ENCODE measurements at places on chromosomes 7 and 10.

- no peak for DNase-seq
Measured at GRCh38 chr10:71714592-71714991, 5.0 kb downstream of the C10orf105 start.

DNA sequence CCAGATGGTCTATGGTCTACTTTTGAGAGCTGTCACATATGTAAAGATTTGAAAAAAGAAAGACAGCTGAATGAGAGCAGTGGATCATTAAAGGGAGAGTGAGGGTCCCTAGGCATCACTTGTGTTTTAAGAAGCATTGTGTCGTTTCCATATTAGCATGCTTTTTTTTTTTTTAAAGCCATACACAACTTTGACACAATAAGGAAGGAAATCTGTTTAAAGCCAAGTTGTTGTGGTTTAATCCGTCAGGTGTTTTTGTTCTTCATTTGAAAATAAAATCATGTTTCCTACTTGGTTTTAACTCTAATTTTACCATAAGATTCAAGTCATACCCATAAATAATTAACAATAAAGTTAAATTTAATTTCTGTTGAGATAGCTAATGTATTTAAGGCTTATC, 53.5 kb downstream of the MDFIC start:
- no peak for DNase-seq

DNA sequence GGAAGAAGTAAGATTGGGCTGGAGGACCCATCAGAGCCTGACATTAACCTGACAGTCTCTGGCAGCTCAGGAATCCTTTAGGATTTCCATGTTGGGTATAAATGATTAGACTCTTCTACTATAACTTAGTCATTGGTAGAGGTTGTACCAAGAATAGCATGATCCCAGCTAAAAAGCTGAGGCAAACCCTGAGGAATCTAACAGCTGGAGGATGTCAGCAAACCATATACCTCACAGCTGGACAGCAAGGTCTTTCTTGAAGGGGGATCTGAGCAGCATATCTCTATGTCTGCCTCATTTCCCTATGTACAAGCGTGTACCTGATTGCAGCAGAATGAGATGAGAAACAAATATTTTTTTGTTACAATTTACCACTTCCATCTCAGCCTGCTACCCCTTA, 103.2 kb downstream of the NPSR1 start:
- no peak for DNase-seq

DNA sequence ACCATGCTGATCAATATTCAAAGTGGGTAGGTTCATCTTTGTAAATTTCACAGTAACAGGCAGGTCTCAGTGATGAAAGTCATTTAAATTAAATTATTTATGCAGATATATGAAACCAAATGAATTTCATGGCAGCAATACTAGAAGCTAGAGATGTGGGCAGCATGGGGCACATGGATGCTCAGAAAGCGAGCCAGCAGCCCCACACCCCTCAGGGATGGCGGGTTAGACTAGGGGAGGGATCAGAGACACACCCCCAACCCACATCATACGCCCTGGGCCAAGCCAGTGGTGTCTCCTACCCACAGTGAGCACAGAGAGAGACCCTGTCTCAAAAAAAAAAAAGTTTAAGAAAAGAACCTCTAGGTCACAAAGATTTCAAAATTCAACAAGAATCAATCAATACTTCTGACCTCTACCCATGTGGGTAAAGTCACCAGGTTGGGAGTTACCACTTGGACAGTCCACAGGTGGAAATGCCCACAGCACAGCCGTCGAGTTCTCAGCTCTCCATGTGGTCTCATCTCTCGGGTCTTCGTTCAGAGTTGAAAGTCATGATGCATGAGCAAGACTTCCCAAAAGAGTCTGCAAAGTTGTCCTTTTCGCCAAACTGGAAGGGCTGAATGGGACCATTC, 79.3 kb upstream of the PPP2R2D start:
- DNase-seq, result no peak

DNA sequence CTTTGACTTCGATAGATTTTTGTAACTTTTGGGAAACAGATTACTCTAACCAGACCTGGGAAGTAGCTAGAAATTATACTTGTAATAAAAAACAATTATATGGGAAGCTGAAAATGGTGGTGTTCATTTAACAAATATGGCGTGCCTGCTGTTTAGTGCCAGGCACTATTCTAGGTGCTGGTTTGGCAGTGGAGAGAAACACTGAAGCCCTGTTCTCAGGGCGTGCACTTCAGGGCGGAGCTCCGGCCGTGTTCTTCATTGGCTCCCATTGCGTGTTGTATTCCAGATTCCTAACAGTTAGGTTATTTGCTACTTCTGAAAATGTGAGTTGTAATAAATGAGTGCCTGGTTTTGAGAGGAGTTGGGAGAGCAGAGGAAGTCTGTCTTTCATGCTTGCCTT, 38.6 kb downstream of the DNAJB6 start:
- no peak for DNase-seq

GRCh38 chr7:116231949-116232348, 21.6 kb downstream of the TES start:
- DNase-seq, result no peak

GRCh38 chr10:55065185-55065584, 264.2 kb upstream of the PCDH15 start:
- no peak for DNase-seq

- DNase-seq, result no peak
Measured at GRCh38 chr7:112990624-112991023, 96.0 kb downstream of the GPR85 start.

All from activated CD4-positive, alpha-beta T cell treated with anti-CD3 and anti-CD28 coated beads, Interleukin-2, Interleukin-6, amounts not matched to agents 100 ng/mL and 50 ng/mL, durations not matched to agents 16 hours and 8 hours (primary cell).